ENCODE measurements at places on chromosomes 16 and 17.
A peak's percentile ranks its signal among the peaks of the same experiment; 100 is the strongest.

- peak; percentile 87 for DNase-seq
Measured at GRCh38 chr17:39132192-39132610, 19.2 kb downstream of the PLXDC1 start.

DNA sequence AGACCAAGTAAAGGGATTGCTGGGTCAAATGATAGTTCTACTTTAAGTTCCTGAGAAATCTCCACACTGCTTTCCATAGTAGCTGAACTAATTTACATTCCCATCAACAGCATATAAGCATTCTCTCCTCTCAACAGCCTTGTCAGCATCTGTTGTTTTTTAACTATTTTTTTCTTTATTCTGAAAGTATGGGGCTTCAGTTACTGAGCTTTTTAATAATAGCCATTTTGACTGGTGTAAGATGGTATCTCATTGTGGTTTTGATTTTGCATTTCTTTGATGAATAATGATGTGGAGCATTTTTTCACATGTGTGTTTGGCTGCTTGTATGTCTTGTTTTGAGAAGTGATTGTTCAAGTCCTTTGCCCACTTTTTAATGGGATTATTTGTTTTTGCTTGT is 2.5 kb downstream of the KRTAP2-2 start:
- DNase-seq = no peak

- peak; percentile 80 for DNase-seq
Measured at GRCh38 chr16:20901436-20902112, 1.0 kb downstream of the LYRM1 start.

GRCh38 chr16:2167068-2167638 is 11.6 kb downstream of the TRAF7 start:
- no peak for DNase-seq

- DNase-seq = no peak
Measured at GRCh38 chr16:63998-64913, 8.2 kb downstream of the RHBDF1 start.

GRCh38 chr16:1769402-1770300 is 1.7 kb downstream of the NME3 start:
- DNase-seq = no peak

- no peak for DNase-seq
Measured at GRCh38 chr17:31112001-31112661, 17.4 kb downstream of the NF1 start.

GRCh38 chr16:8630255-8630953 is 8.9 kb downstream of the METTL22 start:
- DNase-seq = no peak

GRCh38 chr17:72046643-72047612 is 73.9 kb upstream of the SOX9 start:
- no peak for DNase-seq

DNA sequence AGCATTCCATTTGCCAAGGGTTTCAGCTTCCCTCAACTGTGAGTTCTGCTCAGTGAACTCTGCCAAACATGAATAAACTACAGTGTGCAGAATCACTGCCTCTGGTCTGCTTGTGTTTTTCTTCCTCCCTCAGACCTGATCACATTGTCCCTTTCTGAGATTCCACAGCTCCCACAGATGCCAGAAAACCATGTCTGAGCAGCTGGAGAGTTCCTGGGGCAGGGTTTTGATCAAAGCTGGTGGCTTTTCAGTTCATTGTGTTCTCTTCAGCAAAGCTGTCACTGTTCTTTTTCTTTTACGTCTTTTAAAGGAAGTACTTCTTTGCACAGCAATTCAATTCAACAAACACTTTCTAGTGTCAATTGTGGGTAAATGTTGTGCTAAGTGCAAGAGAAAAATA is 555.8 kb downstream of the RBFOX1 start:
- no peak for DNase-seq

- no peak for DNase-seq
Measured at GRCh38 chr16:84751241-84751640, 51.4 kb downstream of the USP10 start.

- no peak for DNase-seq
Measured at GRCh38 chr16:80816356-80816755, 12.0 kb upstream of the CDYL2 start.

GRCh38 chr17:68704871-68705713 is 103.9 kb upstream of the FAM20A start:
- DNase-seq = peak; percentile 78

- DNase-seq = no peak
Measured at GRCh38 chr16:66120656-66121055, 245.8 kb upstream of the CDH5 start.
